ENCODE measurements at places on chromosomes 1 and 21.

DNA sequence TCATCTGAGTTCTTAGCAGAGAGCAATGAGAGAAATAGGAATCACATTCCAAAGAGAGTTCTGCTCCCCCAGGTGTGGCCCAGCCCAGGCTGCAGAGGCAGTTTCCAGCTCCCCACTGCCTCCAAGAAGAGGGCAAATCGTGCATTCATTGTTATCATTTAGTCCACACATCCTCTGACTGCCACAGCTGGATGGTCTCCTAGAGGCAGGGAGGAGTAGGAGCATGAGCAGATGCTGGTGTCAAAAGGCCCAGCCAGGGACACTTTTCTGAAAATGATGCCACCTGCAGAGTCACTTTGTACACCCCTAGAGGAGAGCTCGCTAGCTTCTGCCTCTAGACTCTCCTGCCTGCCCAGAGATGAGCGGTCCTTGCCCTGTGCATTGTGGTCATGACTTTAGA lies 33.6 kb upstream of the GNPAT start:
- DNase-seq: no peak

GRCh38 chr21:44512496-44513388 lies 27.3 kb downstream of the KRTAP10-1 start:
- no peak for DNase-seq

DNA sequence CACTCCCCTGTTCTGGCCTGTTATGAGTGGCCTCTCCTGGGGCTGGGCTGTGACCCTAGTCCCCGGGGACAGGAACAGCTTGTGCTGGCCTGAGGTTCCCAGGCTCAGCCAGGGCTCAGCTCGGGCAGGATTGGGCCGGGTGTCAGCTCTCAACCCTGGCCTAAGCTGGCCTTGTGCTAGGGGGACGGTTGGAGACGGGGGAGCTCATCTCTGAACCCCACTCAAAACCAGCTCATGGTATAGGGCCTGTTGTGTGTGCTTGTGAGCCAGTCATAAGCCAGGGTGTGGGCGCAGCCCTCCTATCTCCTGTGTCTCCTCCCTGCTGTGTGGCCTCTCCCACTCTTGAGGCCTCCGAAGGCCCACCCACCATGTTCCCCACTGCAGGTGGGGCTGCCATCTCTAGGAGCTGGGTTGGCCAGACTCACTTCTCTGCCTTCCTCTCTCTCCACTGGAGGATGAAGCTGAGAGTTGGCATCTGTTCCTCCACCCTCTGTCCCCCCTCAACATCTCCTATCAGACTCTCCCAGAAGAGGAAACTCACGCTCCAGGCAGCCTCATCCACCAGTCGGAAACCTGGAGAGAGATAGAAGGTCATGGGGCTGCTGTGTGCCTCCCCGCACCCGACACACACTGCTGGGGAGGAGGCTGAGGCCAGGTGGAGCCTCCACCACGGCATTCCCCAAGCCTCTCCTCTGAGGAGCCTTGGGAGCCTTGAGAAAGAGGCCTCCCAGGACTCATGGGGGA lies 1.4 kb downstream of the PEAR1 start:
- DNase-seq: no peak

- DNase-seq: peak; percentile 26
These were observed 34.0 kb downstream of the FH start for GRCh38 chr1:241485554-241485992.

DNA sequence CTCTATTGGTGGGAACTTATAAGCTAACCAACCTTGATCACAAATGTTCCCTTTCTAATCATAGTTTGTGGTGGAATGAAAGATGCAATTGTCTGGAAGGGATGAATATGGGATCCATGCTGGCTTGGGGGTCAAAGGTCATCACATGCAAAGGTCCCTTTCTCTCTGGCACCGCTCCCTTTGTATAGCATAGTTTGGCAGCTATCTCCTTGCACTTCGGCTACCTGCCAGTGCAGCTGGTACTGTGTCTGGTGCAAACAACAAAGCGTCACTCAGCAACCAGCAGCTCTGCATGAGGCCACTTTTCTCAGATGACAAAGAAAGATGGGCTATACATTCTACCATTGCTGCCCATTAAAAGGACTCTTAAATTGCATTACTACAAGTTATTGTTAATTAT lies 188.2 kb upstream of the NFIA start:
- no peak for DNase-seq

- no peak for DNase-seq
These were observed 164.1 kb downstream of the GALNT2 start for GRCh38 chr1:230230948-230231773.

GRCh38 chr1:22854688-22855565 lies 117.7 kb downstream of the LACTBL1 start:
- no peak for DNase-seq
